ENCODE measurements at places on chromosomes 3 and 15. TPM values are rescaled to one million over a fixed set of nuclear protein-coding genes. Genes with fewer than 3 reads are reported as not detected.

GRCh38 chr3:9179826-9180763, 69.4 kb downstream of the SRGAP3 start:
- no peaks in the 10 kb centered on the region for H3K27me3 ChIP-seq
- DNase-seq, result no peak
- no peaks in the 10 kb centered on the region for H3K4me1 ChIP-seq
- H3K36me3 ChIP-seq, result no peaks in the 10 kb centered on the region
- no peak overlapping the region for H3K4me3 ChIP-seq

DNA sequence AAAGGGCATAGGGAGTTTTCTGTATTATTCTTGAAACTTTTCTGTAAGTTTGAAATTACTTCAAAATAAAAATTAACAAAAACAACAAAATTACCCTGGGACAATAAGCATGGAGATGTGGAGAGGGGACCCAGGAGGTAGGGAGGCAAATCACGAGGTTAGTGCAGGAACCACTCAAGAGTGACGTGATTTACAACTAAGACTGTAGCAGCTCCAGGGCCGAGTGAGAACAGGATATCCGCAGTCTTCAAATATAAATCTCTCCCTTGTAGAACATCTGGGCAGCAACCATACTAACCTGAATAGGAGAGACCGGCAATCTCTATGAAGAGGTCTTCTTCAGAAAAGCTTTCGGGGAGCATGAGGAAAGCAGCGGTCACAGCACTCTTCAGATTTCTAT, 17.3 kb downstream of the TAMM41 start:
- H3K4me3 ChIP-seq, result no peak overlapping the region
- no peak overlapping the region for H3K27ac ChIP-seq
- no peak for DNase-seq
- no peaks in the 10 kb centered on the region for H3K4me1 ChIP-seq
- peaks cover 44% of the 10 kb centered on the region for H3K36me3 ChIP-seq
- no peaks in the 10 kb centered on the region for H3K27me3 ChIP-seq

GRCh38 chr3:42533161-42533897, 30.9 kb downstream of the VIPR1 start:
- H3K27me3 ChIP-seq, result no peaks in the 10 kb centered on the region
- H3K4me3 ChIP-seq, result no peak overlapping the region
- no peaks in the 10 kb centered on the region for H3K4me1 ChIP-seq
- no peak for DNase-seq
- no peaks in the 10 kb centered on the region for H3K36me3 ChIP-seq

- H3K4me1 ChIP-seq, result peaks cover 6% of the 10 kb centered on the region
- no peak overlapping the region for H3K27ac ChIP-seq
- peaks cover 3% of the 10 kb centered on the region for H3K36me3 ChIP-seq
- H3K4me3 ChIP-seq, result no peak overlapping the region
Observed at GRCh38 chr3:42176242-42177034, 85.3 kb downstream of the TRAK1 start.

GRCh38 chr3:77571971-77572715, 532.2 kb downstream of the ROBO2 start:
- no peaks in the 10 kb centered on the region for H3K27me3 ChIP-seq
- H3K36me3 ChIP-seq, result no peaks in the 10 kb centered on the region
- no peak overlapping the region for H3K4me3 ChIP-seq
- no peaks in the 10 kb centered on the region for H3K4me1 ChIP-seq

- H3K4me1 ChIP-seq, result no peaks in the 10 kb centered on the region
- H3K36me3 ChIP-seq, result no peaks in the 10 kb centered on the region
- DNase-seq, result no peak
- H3K27me3 ChIP-seq, result no peaks in the 10 kb centered on the region
Observed at GRCh38 chr15:65971741-65971995, 102.4 kb downstream of the RAB11A start.

DNA sequence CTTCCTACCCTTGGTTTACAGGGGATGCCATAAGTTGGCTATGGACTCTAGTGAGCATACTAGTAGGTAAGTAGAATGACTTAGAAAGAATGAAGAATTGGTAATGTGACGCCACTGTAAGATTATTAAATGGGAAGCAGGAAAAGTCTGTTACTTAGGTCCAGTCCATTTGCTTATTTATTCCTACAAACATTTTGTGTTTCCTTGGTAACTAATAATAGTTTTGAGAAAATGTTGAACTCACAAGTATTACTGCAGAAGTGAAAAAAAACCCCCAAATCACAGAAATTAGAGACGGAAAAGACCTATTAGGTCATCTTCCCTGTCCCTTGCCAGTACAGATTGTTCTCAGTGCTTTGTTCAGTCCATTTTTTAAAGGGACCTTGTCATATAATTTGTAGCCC, 63.5 kb downstream of the CMSS1 start:
- peaks cover 30% of the 10 kb centered on the region for H3K4me1 ChIP-seq
- H3K36me3 ChIP-seq, result no peaks in the 10 kb centered on the region
- H3K27ac ChIP-seq, result peak overlapping the region; percentile 75
- no peak overlapping the region for H3K4me3 ChIP-seq

DNA sequence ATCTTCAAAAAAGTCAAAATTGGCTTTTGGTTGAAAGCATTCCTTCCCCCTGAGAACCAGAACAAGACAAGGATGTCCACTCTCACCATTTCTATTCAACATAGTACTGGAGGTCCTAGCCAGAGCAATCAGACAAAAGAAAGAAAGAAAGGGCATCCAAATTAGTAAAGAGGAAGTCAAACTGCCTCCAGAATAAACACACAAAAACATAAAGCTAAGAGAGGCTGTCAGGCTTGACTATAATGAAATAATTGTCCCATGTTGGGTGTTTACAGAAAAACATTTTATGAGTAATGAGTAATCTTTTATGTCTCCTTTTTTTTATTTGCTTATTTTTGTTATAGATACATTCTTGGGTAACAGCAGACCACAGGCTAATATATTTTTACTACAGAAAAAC, 18.3 kb upstream of the FAM240A start:
- no peak for DNase-seq
- no peak overlapping the region for H3K27ac ChIP-seq
- H3K27me3 ChIP-seq, result no peaks in the 10 kb centered on the region
- H3K4me1 ChIP-seq, result no peaks in the 10 kb centered on the region

DNA sequence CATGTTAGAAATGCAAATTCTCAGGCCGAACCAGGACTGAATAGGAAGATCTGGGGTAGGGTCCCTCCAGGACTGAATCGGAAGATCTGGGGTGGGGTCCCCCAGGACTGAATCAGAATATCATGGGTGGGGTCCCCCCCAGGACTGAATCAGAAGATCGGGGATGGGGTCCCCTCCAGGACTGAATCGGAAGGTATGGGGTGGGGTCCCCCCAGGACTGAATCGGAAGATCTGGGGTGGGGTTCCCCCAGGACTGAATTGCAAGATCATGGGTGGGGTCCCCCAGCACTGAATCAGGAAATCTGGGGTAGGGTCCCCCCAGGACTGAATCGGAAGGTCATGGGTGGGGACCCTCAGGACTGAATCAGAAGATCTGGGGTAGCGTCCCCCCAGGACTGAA, 48.2 kb upstream of the TNK2 start:
- H3K4me1 ChIP-seq, result no peaks in the 10 kb centered on the region
- no peak for DNase-seq
- H3K36me3 ChIP-seq, result peaks cover 11% of the 10 kb centered on the region

DNA sequence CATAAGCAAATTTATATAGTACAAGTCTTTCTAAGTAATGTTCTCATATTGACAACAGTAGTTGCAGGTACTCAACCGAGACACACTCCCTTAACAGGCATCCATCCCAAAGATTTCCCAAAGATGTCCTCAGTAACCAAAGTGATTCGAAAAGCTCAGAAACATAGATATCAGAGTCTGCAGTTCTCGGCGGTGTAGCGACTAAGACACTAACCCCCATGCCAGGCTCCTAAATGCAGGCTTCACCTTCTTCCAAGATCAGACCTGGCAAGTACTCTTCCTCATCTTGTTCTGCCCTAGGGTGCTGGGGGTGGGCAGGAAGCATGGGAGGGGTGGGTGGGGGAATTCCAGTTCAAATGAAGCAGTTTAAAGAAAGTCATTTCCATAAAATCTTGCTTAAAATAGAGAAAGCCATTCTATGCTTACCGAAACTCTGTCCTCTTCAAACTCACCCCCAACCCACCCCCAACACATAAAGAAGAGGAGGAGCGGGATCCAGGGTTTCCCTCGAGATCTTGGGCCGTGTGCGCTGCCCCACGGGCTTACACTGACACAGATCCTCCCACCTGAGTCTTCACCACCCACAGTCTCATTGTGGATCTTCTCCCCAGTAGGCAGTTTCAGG, 59.0 kb upstream of the BCL6 start:
- no peaks in the 10 kb centered on the region for H3K27me3 ChIP-seq
- no peaks in the 10 kb centered on the region for H3K4me1 ChIP-seq
- H3K36me3 ChIP-seq, result no peaks in the 10 kb centered on the region
- H3K4me3 ChIP-seq, result no peak overlapping the region
- H3K27ac ChIP-seq, result no peak overlapping the region
- DNase-seq, result no peak

- DNase-seq, result no peak
- H3K36me3 ChIP-seq, result no peaks in the 10 kb centered on the region
- H3K4me1 ChIP-seq, result no peaks in the 10 kb centered on the region
- no peaks in the 10 kb centered on the region for H3K27me3 ChIP-seq
Observed at GRCh38 chr15:29092376-29093064, 177.1 kb downstream of the NSMCE3 start.

DNA sequence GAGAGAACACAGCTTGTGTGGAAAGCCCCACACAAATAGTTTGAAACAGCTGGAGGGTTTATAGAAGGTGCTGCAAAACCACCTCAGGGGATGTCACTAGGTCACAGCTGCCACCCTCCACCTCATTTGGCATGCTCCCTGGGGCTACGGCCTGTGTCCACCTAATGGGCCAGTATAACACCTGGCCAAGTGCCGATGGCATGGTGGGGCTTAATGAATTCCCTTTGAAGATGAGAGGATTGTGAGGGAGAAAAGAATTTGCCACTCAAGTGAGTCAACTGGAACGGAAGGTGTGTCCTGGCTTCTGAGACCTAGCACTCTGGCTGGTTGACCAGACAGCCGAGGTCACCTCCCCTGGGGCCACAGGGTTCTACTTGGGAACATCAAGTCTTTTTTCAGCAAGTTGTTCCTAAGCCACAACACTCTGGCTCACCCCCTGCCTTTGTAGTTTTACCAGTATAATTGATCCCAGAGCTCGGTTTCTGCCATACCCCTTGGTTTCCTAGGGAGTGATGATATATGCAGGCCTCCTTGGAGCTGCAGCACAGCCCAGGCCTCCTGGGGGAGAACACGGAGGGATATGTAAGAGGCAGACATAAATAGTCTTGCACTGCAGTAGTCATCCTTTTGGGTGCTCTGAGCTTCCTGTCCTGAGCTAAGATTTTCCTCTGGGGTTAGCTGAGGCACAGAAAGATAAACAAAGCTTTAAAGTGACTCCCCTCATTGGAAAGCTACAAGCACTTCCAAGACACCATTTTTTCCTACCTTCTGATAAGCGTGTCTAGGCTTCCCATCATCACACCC, 178.2 kb upstream of the LPP start:
- no peak overlapping the region for H3K4me3 ChIP-seq
- no peaks in the 10 kb centered on the region for H3K4me1 ChIP-seq
- no peaks in the 10 kb centered on the region for H3K36me3 ChIP-seq
- DNase-seq, result no peak

GRCh38 chr15:90837094-90837493, 31.3 kb upstream of the FURIN start:
- H3K27me3 ChIP-seq, result no peaks in the 10 kb centered on the region
- no peaks in the 10 kb centered on the region for H3K36me3 ChIP-seq
- DNase-seq, result no peak
- H3K4me1 ChIP-seq, result no peaks in the 10 kb centered on the region

- H3K36me3 ChIP-seq, result peaks cover 59% of the 10 kb centered on the region
- H3K4me3 ChIP-seq, result no peak overlapping the region
- H3K4me1 ChIP-seq, result no peaks in the 10 kb centered on the region
- H3K27me3 ChIP-seq, result no peaks in the 10 kb centered on the region
Observed at GRCh38 chr3:185479373-185479945, 19.4 kb downstream of the TMEM41A start.

GRCh38 chr3:28278918-28279317, 37.5 kb downstream of the CMC1 start:
- H3K27ac ChIP-seq, result no peak overlapping the region
- no peaks in the 10 kb centered on the region for H3K4me1 ChIP-seq
- no peak overlapping the region for H3K4me3 ChIP-seq
- no peak for DNase-seq
- no peaks in the 10 kb centered on the region for H3K36me3 ChIP-seq

- H3K4me1 ChIP-seq, result no peaks in the 10 kb centered on the region
- H3K36me3 ChIP-seq, result no peaks in the 10 kb centered on the region
- no peak overlapping the region for H3K4me3 ChIP-seq
- H3K27me3 ChIP-seq, result no peaks in the 10 kb centered on the region
Observed at GRCh38 chr15:45456212-45457106, 66.1 kb downstream of the SLC30A4 start.

- peak; percentile 25 for DNase-seq
- no peak overlapping the region for H3K27ac ChIP-seq
- H3K4me1 ChIP-seq, result no peaks in the 10 kb centered on the region
- no peaks in the 10 kb centered on the region for H3K27me3 ChIP-seq
- no peaks in the 10 kb centered on the region for H3K36me3 ChIP-seq
Observed at GRCh38 chr3:186152889-186153292, 44.0 kb upstream of the ETV5 start.

- H3K27me3 ChIP-seq, result no peaks in the 10 kb centered on the region
- no peaks in the 10 kb centered on the region for H3K4me1 ChIP-seq
- no peaks in the 10 kb centered on the region for H3K36me3 ChIP-seq
- no peak overlapping the region for H3K4me3 ChIP-seq
Observed at GRCh38 chr15:63402498-63403253, 21.0 kb upstream of the CA12 start.

DNA sequence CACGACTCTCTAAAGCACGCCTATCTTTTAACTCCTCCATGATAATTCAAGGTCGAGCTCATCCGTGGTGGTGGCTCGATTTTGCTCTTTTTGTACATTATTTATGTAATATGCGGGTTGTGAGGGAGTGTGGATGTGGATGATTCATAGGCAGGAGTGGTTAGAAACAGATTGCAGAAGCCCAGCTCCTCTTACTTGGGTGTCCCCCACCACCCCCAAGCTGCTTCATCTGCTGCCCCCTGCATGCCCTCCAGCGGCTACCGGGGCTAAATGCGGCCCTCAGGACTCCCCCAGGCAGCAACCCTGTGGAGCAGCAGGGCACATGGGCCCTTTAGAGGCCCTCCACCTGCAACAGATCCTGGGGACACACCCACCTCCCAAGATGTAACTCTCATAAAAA, 111.5 kb upstream of the SELENOK start:
- no peaks in the 10 kb centered on the region for H3K27me3 ChIP-seq
- no peak overlapping the region for H3K4me3 ChIP-seq
- no peaks in the 10 kb centered on the region for H3K36me3 ChIP-seq
- no peak for DNase-seq
- H3K27ac ChIP-seq, result no peak overlapping the region
- no peaks in the 10 kb centered on the region for H3K4me1 ChIP-seq

GRCh38 chr15:80246425-80246894, 5.6 kb downstream of the CTXND1 start:
- H3K27ac ChIP-seq, result no peak overlapping the region
- no peaks in the 10 kb centered on the region for H3K36me3 ChIP-seq
- H3K4me1 ChIP-seq, result no peaks in the 10 kb centered on the region
- H3K4me3 ChIP-seq, result no peak overlapping the region

- no peak overlapping the region for H3K4me3 ChIP-seq
- no peaks in the 10 kb centered on the region for H3K27me3 ChIP-seq
- H3K36me3 ChIP-seq, result no peaks in the 10 kb centered on the region
Observed at GRCh38 chr3:66803721-66804695, 194.1 kb upstream of the KBTBD8 start.

DENND4A gene
- 21.9 TPM for total RNA-seq

HTR3E gene
- total RNA-seq, result not detected

SSR3 gene
- total RNA-seq, result 155 TPM

CMTM8 gene
- total RNA-seq, result 6.6 TPM

CTXN2 gene
- total RNA-seq, result not detected

FAM174B gene
- 5.2 TPM for total RNA-seq

POLR2H gene
- 26.0 TPM for total RNA-seq

ZSCAN2 gene
- total RNA-seq, result 4.6 TPM

OSBPL10 gene
- 169 TPM for total RNA-seq

ADPRH gene
- 32.1 TPM for total RNA-seq

CCR4 gene
- total RNA-seq, result 3.1 TPM

DTWD1 gene
- 18.4 TPM for total RNA-seq

STRA6 gene
- not detected for total RNA-seq

BCL2A1 gene
- total RNA-seq, result not detected

ENTPD3 gene
- 1.6 TPM for total RNA-seq

Measured in ascending aorta (tissue), 2 donors.